Fibroblast of the aortic adventitia (primary cell): ENCODE measurements at places on chromosomes 4 and X. TPM values are rescaled to one million over a fixed set of nuclear protein-coding genes. Genes with fewer than 3 reads are reported as not detected.
A peak's percentile ranks its signal among the peaks of the same experiment; 100 is the strongest.

DNA sequence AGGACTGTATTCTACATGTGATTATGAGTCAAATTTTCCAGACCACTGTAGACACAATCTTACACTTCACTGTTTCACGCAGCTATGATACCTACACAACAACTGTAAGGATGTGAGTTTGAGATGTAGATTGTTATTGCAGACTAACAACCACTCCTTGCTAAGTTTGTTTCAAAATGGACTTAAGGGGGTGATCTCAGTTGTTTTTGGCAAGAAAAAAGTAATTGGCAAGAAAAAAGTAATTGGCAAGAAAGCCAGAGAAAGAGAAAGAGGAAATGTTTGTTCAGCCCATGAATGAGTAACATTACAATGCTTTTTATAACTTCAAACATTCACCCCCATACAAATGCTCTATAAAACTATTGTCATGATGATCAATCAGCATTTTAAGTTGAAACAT, 466.4 kb downstream of the DMD start:
- DNase-seq, result peak; percentile 9

DNA sequence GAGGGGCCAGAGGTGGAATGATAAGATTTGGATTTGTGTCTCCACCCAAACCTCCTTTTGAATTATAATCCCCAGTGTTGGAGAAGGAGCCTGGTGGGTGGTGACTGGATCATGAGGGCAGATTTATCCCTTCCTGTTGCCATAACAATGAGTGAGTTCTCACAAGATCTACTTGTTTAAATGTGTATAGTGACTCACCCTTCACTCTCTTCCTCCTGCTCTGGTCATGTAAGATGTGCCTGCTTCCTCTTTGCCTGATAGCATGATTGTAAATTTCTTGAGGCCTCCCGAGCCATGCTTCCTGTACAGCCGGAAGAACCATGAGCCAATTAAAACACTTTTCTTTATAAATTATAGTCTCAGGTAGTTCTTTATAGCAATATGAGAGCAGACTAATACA, 348.6 kb downstream of the AR start:
- no peak for DNase-seq

- no peak for DNase-seq
Observed at GRCh38 chr4:78149751-78150542, 92.8 kb downstream of the FRAS1 start.

- no peak for DNase-seq
Observed at GRCh38 chr4:1880332-1880731, 9.1 kb downstream of the NSD2 start.

- no peak for DNase-seq
Observed at GRCh38 chr4:79620617-79621016, 212.6 kb upstream of the GK2 start.

USP17L15 gene
- not detected in 2 replicates for total RNA-seq

CT45A5 gene
- total RNA-seq, result not detected in 2 replicates

STBD1 gene
- total RNA-seq, result 3.6 and 5.0 TPM in 2 replicates

NALF2 gene
- not detected in 2 replicates for total RNA-seq

RNF175 gene
- not detected in 2 replicates for total RNA-seq

GRCh38 chr4:107519053-107519452, 201.0 kb downstream of the PAPSS1 start:
- peak; percentile 41 for DNase-seq

GRCh38 chrX:101744085-101744484, 84.4 kb upstream of the ARMCX2 start:
- peak; percentile 7 for DNase-seq

PPEF2 gene
- not detected in 2 replicates for total RNA-seq

GRCh38 chr4:127071443-127071842, 561.3 kb upstream of the INTU start:
- no peak for DNase-seq

DNA sequence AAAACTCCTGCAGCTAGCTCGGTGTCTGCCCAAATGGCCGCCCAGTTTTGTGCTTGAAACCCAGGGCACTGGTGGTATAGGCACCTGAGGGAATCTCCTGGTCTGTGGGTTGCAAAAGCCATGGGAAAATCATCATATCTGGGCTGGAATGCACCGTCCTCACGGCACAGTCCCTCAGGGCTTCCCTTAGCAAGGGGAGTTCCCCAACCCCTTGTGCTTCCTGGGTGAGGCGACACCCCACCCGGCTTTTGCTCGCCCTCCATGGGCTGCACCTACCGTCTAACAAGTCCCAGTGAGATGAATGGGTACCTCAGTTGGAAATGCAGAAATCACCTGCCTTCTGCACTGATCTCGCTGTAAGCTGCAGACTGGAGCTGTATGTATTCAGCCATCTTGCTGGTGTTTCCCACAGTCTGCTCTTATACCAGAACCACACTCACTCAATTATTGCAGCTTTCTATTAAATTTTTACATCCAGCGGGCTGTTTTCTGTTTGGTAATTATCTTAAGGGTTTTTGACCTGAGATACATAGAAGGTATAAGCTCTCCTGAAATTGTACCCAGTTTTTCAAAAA, 36.7 kb upstream of the NPNT start:
- DNase-seq, result no peak

HDAC6 gene
- 17.3 and 33.7 TPM in 2 replicates for total RNA-seq

GRCh38 chr4:32119907-32120306, 1399.7 kb downstream of the PCDH7 start:
- DNase-seq, result no peak

TNMD gene
- total RNA-seq, result 0.90 TPM in 1 of 2 replicates, not detected in the other

XK gene
- 0.09 TPM in 1 of 2 replicates, not detected in the other for total RNA-seq

- no peak for DNase-seq
Observed at GRCh38 chrX:150605603-150606002, 37.2 kb downstream of the MTM1 start.

DNA sequence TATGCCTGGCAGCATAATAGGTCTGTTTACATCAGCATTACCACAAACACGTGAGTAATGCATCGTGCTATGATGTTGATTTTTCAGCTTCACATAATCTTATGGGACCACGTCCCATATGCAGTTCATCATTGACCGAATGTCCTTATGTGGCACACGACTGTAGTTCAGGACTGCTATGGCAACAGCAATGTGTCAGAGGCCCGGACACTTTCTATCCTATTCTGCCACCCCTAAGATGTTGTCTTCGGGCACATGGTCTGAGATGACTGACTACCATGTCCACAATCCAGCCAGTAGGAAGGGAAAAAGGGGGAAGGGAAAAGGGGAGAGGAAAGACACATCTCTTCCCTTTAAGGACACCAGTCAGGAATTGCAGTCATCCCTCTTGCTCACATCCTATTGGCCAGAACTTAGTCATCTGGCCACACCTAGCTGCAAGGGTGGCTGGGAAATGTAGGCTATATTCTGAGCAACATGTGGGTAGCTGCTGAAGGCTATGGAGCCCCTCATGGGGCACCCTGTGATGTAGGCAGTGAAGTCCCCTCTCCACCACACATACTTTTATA, 196.0 kb upstream of the RBPJ start:
- DNase-seq, result no peak

TXK gene
- total RNA-seq, result 0.25 and 0.90 TPM in 2 replicates

- DNase-seq, result no peak
Observed at GRCh38 chr4:18227880-18228279, 206.3 kb upstream of the LCORL start.

GRCh38 chr4:16692524-16692923, 205.9 kb downstream of the LDB2 start:
- DNase-seq, result peak; percentile 47

ABLIM2 gene
- total RNA-seq, result under 0.01 TPM in 1 of 2 replicates, not detected in the other

COL4A6 gene
- total RNA-seq, result 1.3 and 2.2 TPM in 2 replicates

TREX2 gene
- 1.3 TPM in 1 of 2 replicates, not detected in the other for total RNA-seq

- DNase-seq, result no peak
Observed at GRCh38 chrX:130172127-130172845, 524 bp downstream of the RAB33A start.

DNA sequence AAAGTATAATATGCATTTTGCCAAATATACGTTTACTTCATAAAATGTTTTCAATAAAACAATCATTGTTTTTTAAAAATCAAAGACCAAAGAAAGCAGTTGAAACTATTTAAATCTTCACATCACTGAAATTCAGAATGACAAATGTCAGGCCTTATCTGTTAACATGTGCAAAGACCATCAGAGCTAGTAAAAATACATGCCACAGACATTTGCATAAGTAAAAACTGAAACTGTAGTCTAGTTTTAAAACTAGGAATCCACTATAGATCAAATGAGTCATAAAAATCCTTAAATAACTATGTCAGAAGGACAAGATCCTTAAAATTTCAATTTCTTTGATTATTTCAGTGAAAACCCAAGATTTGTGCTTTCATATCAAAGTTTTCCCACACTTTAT, 24.8 kb downstream of the KLHL15 start:
- no peak for DNase-seq

DNA sequence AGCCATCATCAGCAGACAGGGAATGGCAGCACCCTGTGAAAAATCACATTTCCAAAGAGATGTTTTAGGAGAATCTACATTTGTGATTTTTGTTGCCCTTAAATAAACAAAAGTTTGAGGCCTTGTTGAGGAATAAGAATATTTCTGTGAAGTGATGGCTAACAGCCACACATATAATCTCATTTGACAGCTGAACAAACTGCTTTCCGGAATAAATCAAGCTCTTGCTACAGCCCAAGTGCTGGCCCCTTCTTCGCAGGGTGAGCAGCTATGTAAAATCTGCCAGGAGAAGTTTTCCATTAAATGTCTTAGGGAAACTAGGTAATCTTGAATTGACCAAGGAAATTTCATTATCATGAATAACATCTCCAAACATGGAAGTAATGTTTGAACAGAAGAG, 106.4 kb upstream of the GPM6B start:
- no peak for DNase-seq

- no peak for DNase-seq
Observed at GRCh38 chr4:117164338-117164737, 79.0 kb upstream of the TRAM1L1 start.
